ENCODE measurements at places on chromosomes 5 and 9.

DNA sequence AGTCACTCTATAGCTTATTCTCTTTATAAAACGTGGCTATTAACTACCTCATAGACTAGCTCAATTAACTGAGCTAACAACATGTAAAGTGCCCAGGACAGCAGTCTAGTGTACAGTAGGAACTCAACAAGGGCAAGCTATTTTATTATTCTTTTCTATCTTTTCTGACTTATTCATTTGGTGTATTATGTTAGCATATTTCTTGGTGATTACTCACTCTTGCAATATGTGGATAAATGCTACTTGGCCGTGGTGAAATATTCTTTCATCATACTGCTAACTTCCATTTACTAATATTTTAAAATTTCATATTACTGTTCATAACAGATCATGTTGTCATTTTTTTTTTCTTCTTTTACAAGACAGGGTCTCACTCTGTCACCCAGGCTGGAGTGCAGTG, 4.9 kb downstream of the SLC25A51 start:
- no peak for DNase-seq

DNA sequence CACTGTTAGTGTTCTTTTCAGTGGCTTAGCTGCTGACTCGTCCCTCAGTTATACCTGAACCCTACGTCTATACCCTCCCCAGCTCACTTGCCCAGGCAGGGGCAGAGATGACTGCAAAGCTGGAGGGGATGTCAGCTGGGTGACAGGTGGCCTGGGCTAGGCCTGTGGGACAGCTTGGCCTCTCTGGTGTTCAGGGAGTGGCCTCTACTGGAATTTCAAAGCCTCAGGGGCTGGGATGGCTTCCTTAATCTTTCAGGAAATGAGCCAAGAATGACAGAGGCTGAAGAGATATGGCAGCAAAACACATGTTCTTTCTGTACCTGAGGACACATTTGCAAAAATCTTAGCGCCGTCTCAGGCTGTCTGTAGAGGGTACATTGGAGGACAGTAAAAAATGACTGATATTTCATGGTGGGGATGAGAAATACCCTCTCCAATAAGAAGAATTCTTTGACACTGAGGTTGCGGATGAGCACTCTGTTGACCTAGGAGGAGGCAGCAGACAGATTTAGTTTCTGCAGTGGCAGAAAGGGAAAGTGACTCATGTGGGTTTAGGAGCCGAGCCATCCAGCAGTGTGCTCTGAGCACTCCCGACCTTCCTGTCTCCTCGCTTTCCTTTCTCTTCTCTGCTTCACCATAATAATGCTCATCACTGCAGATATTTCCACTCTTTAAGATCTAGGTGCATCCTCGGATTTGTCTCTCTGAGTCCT, 54.4 kb downstream of the ENTREP1 start:
- no peak for DNase-seq

- DNase-seq = no peak
Observed at GRCh38 chr5:7250004-7250403, 145.9 kb upstream of the ADCY2 start.

DNA sequence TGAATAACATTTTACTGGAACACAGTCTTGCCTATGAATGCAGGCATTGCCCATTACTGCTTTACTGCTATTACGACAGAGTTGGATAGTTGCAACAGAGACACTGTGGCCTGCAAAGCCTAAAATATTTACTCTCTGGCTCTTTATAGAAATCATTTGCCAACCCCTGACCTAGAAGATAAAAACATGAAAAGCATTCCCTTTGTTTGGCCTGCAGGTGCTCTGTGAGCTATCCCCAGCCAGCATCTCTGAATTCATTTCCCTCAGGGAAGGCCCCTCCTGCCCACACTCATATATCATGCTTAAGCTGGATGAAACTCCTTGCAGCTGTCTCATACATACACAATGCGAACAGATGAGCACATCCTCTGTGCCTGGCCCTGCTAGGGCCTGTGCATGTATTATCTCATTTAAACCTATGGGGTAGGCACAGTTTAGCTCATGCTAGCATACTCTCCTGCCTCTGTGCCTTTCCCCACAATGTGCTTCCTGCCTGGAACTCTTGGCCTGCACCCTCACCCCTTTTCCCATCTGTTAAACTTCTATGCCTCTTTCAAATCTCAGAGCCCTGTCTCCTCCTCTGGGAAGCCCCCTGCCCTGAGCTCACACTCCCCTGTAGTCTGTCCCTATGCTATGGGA, 193.1 kb downstream of the PAX5 start:
- DNase-seq = no peak

DNA sequence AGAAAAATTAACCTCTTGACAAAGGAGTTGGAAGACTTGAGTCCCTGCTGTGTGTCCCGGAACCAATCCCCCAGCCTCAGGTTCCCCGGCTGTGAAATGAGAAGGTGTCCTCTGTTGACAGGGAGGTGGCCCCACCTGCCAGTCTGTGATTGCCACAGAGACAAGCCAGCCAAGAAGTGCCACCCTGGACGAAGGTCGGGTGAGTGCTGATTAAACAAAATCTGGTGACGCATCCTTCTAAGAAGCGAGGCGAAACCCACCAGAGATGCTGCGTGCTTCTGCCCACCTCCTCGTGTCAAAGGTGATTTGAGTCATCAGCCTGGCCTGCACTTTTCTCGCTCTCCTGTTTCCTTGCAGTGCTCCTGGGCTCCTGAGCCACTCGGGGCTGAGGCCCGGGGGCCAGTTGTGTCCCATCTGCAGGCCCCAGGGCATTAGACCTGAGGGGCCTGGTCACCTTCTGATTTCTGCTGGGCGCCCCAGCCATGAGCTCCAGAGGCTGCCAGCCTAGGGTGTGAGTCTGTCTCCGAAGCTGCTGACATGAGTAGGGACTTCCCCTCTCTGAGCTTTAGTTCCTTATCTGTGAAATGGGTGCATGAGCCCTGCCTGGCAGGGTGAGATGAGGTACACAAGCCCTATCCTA, 28.7 kb downstream of the NEK6 start:
- DNase-seq = no peak

DNA sequence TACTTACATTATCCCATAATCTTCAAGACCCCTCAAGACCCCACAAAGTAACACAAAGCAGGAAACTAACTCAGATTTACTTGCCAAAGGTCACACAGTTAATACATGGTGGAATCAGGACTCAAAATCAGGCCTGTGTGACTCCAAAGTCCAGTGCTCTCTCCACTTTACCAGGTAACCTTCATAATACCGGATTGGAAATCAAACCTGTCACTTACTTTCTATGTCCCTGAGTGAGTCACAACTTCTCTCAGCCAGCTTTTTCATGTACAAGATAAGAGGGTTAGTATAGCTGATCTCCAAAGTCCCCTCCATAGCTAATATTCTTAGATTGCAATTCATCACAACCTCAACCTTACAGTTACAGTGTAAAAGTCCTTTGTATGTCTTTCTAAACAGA, 17.1 kb downstream of the STRBP start:
- DNase-seq = no peak

DNA sequence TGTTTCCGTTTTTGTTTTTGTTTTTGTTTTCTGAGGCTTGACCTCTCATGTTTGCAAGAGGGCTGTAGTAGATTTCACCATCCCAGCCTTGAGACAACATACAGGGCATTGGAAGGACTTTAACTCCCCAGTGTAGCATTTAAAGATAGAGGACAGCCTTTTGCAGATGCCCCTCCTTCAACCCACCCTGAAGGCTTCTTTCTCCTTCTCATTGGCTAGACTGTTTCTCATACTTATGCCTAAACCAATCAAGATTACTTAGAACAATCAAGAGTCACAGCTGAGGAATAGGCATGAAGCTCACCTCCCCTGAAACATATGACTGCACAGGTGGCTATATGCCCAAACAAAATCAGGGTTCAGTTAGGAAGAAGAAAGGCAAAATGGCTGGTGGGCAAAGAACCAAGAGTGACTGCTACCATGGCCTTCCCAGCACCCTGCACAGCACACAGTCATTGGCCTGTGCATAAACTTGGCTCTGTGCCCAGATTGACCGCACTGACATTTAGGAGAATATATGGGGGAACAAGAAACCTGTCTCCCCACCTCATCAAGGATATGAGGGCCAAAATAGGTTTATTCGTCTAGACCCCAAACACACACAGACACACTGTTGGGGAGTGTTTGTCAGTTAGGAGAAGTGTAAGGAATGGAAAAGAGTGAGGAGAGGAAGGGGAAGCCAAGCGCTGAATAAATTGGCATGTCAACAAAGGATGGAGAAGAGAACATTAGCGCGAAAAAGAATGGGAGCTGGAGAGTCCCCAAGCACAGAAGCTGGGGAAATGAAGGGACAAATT, 137.3 kb upstream of the RANBP3L start:
- DNase-seq = no peak

GRCh38 chr9:108569624-108570023, 286.2 kb downstream of the ACTL7B start:
- no peak for DNase-seq

- no peak for DNase-seq
Observed at GRCh38 chr5:171857489-171857876, 71.9 kb downstream of the SMIM23 start.

- DNase-seq = no peak
Observed at GRCh38 chr9:92350740-92351133, 25.0 kb downstream of the CENPP start.

DNA sequence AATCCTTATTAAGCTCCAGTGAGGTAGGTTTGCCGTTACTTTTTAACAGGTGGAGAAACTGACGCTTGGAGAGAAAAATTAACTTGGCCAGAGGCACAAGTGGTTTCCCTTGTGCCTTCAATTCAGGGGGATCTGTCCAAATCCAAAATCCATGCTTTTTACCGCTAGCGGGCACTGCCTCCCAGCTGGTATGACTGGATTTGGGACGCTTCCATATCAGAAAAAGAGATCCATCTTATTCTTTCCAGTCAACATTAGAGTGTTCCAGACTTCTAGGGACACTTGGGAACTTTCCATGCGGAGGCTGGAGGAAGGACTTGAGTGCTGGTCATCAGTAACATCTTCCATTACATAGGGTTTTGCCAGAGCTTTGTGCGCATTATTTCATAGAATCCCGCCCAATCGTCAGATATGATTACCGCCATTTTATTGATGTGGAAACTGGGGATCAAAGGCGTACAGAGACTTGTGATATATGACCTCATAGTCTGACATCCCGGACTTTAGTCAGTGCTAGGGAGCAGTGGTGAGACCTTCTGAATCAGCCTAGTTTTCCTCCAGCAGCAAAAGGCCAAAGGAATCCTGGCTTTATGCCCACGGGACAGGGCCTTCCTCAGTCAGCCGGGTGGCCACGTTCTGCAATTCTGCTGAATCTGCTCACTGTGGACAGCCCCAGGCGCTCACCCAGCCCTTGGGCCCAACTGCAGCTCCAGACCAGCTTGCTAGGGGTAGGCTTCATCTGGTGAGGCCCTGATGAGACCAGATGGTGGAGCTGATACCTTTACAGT, 1.1 kb upstream of the GNPDA1 start:
- no peak for DNase-seq

DNA sequence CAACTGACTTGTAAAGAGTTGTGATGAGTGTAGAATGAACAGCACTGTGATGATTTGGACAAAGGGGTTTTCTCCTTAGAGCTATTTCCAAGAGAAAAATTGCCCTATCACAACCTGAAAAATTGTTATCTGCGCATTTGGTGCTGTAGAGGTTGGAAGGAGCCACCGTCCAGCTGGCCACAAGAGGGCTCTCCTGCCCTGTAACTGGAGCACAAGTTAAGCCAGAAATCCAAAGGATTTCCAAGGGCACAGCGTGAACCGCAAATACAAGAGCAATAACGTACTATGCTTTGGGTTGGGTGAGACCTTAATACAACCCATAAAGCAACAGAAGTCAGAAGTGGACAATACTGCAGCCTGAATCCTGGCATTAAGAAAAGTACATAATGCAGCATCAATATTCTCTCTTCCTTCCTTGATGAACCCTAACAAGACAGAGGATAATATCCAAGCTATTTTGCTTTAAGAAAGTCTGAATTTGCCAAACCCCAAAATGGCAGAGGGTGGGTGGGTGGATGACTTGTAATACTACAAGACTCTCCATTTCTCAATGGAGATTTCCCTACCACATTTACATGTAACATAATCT, 56.8 kb upstream of the SMIM32 start:
- peak; percentile 4 for DNase-seq

DNA sequence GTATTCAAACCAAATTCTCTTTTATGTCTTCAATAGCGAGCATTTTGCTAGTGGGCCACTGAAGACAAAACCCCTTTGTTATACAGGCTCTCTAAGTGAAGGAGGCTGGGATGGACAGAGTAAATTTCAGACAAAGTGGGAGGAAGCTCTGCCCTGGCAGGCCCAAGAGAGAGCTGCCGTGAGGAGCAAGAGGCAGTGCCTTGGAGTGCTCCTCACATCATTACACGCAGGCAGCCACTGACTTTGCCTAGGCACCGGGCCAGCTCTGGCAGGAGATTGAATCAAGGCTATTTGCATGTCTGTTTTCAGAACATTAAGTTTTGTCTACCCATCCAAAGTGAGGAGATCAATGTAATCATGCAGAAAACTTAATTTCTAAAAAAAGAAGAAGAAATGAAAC, 167.7 kb downstream of the CCDC192 start:
- DNase-seq = no peak

DNA sequence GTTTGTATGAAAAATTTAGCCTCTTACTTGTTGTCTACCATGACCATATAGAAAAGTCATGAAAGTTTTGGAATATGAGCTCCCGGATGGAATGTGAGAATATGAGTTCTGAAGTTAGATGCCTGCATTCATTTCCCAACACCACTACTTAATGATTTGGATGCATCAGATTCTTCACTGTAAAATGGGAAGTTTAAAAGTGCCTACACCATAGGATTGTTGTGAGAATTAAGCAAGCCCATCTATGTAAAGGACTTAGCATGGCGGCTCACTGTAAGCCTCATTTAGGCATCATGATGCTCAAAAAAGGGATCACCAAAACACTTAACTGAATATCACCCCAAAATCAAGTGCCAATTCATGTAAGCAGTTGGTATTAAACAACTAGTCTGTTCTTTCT, 177.3 kb downstream of the RAB3C start:
- no peak for DNase-seq

GRCh38 chr5:51829691-51830090, 446.4 kb downstream of the ISL1 start:
- DNase-seq = no peak

DNA sequence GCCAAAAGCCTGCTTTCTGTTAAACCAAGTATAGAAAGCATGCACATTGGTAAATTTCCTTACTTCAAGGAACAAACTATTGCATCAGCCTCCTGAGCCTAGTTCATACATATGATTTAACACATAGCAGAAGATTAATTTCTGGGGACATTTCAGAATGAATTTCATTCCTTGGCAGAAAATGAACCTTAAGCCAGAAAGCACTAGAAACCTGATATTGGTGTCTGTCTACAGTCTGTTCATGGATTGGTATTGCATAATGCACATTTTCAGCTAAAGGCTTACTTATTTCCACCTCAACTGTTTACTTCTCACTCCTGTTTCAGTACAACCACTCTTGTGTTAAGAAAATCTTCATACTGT, 1471.8 kb upstream of the NUDT12 start:
- no peak for DNase-seq

GRCh38 chr5:138149530-138149929, 10.3 kb upstream of the NME5 start:
- DNase-seq = no peak

- no peak for DNase-seq
Observed at GRCh38 chr5:124330595-124331220, 415.7 kb downstream of the ZNF608 start.

- DNase-seq = peak; percentile 60
Observed at GRCh38 chr5:150411245-150411979, 1.3 kb downstream of the CD74 start.

GRCh38 chr9:114138552-114138971, 16.8 kb upstream of the COL27A1 start:
- no peak for DNase-seq

GRCh38 chr9:34190996-34191892, 12.4 kb downstream of the UBAP1 start:
- no peak for DNase-seq
